ENCODE measurements at places on chromosomes 1 and 21.

DNA sequence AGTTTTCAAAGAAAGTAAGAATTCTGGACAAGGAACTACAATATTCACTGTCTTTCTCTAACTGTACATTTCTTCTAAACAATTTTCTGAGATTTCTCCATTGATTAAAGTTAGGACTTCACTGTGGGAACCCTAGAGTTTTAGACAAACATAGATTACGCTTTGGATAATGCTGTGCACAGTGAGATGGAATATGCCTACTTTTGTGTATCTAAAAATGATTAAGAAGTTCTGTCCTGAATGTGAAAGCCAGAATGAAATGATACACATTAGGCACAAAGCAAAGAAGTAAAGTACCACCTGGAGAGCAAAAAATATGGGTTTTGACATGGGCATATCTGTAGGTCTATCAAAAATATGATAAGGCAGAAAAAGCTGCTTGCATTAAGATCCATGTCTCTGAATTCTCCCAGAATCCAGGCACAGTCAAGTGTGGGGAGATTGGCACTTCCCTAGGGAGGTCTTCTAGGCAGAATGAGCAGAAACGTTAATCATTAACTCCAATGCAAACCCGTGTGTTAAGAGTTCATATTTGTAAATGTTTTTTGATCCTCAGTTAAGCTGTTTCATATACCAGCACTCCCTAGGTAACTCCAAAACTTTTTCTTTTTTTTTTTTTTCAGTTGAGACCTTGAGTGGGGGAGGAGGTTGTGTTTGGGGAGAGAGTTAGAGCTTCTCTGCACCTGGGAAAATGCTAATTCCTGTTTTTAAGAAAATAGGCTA, 467.1 kb downstream of the LMO4 start:
- DNase-seq = no peak

DNA sequence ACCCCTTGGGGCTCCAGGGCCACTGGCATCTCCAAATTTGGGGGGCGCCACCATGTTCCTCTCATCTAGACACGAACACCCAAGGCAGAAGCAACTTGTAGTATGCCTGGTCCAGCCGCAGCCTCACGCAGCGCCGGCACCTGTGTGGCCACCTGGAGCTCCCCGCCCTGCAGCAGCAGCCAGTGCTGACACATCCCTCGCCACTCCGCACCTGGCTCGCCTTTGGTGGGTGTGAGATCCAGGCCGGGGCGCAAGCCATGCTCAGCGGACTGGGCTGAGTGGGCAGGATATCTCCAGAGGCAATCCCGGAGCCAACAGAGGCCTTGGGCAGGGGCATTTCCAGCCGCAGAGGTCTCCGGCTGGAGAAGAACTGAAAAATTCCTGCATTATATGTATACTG, 1563.7 kb downstream of the NCAM2 start:
- no peak for DNase-seq

DNA sequence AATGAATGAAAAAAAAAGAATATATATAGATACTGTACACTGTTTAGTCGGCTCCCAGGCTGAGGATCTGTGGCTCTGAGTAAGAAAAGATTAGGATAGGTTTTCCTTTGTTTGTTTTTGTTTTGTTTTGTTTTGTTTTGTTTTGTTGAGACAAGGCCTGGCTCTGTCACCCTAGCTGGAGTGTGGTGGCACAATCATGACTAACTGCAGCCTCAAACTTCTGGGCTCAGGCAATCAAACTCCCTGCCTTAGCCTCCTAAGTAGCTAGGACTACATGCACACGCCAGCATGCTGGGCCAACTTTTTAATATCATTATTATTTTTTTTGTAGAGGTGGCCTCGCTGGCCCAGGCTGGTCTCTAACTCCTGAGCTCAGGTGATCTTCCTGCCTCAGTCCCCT, 87.9 kb upstream of the PTBP2 start:
- no peak for DNase-seq

GRCh38 chr1:8373581-8374241, 55.8 kb downstream of the SLC45A1 start:
- no peak for DNase-seq

GRCh38 chr1:198641501-198641900, 2.7 kb downstream of the PTPRC start:
- no peak for DNase-seq

- no peak for DNase-seq
Observed at GRCh38 chr1:18414321-18414720, 66.4 kb upstream of the KLHDC7A start.

- no peak for DNase-seq
Observed at GRCh38 chr21:45862543-45863207, 118.9 kb upstream of the COL6A1 start.

DNA sequence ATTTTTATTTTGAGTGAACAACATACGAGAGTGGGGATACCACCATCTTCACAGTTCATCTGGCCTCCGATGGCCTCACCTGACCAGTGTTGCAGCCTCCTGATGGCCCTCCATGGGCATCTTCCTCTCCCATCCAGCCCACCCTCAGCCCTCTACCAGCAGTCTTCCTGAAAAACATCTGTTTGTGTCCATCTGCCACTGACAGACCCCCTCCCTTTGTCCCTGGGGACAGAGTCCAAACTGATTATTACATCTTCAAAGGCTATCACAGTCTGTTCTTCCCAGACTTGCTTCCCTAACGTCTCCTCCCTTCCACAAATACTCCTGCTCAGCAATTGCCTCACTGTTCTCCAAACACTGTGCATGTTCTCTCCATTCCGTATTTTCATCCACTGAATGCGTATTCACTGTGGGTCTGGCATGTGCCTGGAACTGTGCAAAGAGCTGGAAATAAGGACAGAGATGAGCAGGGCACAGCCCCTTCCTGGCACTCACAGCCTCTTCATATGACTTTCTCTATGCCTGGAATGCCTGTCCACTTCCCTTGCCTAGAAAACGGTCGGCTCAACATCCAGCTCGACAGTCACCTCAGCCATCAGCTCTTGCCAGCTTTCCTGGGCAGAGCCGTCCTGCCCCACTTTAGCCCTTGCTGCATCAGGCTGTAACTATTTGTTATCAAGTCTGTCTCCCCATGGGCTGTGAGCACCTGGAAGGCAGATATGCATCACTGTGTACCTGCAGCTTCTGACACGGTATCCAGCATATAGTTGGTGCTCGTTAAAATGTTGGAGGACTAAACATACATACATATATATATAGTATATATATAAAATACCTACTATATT, 8.3 kb upstream of the ATF3 start:
- DNase-seq = no peak

DNA sequence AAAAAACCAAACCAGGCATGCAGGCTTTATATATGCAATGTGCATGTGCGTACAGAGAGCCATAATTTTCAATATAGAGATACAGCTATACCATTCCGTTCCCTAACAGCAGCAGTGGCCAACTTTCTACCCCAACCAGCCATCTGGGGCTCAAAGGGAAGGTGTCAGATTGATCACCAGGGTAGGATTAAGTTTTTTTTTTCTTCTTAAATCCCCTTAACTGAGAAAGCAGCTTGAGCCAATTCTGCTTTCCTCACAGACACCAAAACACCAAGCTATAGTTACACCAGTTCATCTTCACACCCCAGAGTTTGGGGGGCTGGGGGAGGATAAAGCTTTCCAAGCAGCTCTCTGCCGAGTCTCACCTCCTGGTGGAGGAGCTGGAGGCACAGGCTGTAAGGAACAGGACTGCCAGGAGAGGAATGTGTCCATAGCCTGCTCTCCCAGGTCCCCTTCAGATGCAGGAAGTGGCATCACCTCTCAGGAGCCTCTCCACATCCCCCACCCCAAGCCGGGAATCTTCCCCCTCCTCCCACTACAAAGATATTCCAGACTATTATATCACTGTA, 87.9 kb downstream of the SSBP3 start:
- no peak for DNase-seq

DNA sequence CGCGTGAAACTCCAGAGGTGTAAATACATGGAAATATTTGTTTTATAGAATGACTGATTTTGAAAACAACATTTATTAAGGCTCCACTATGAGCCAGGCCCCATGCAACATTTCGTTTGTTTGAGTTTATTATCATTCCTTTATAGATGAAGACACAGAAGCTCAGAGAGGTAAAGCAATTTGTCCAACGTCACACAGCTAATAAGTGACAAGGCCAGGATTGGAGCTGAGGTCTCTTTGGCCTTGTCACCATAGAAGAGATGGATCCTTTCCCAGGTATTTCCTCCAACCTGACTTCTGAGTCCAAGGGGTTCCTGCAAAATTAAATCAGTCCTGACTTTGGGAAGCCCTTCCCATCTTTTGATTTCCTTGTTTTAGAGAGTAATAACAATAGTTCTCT, 98.0 kb downstream of the SYF2 start:
- DNase-seq = no peak

DNA sequence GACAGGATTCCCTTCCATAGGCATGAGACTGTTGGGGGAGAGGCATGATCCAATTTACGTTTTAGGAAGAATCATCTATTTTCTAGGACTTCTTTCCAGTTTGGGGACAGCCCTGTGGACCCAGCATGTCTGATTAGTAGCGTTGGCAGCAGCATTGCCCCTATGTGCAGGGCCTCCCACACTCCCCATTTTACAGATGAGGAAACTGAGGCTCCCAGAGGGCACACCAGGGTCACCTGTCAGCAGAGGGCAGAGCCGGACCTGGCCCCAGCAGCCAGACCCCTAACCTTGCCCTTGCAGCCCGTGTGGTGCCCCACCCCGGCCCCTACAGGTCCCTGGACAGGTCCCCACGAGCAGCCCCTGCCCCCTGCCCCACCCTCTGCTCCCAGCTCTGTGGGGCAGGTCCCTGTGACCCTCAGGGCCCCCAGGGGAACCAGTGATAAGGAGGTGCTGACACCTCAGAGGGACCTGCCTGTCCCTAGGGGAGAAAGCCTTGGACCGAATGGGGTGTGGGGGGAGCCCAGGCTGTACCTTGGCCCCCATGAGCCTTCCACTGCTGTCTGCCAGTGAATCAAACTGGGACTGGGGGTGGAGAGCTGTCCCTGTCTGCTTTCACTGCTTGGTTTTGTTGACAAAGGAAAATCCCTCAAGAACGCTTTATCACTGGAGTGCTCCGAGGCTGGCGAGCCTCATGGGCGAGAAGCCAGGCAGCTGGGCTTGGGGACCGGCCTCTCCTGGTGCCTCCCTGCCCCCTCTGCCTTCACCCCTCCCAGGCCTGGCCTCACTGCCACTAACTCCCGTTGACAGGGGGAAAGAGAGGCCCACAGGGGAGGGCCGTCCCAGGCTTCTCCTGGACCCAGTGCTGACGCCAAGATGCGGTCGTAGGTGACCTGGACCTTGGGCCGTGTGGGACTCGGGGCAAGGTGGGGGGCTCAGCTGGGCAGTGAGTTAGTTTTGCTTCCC, 39.4 kb upstream of the CCDC27 start:
- DNase-seq = no peak

- DNase-seq = no peak
Observed at GRCh38 chr1:64312431-64312830, 109.0 kb downstream of the UBE2U start.

- no peak for DNase-seq
Observed at GRCh38 chr1:215830226-215830810, 263.2 kb downstream of the KCTD3 start.

DNA sequence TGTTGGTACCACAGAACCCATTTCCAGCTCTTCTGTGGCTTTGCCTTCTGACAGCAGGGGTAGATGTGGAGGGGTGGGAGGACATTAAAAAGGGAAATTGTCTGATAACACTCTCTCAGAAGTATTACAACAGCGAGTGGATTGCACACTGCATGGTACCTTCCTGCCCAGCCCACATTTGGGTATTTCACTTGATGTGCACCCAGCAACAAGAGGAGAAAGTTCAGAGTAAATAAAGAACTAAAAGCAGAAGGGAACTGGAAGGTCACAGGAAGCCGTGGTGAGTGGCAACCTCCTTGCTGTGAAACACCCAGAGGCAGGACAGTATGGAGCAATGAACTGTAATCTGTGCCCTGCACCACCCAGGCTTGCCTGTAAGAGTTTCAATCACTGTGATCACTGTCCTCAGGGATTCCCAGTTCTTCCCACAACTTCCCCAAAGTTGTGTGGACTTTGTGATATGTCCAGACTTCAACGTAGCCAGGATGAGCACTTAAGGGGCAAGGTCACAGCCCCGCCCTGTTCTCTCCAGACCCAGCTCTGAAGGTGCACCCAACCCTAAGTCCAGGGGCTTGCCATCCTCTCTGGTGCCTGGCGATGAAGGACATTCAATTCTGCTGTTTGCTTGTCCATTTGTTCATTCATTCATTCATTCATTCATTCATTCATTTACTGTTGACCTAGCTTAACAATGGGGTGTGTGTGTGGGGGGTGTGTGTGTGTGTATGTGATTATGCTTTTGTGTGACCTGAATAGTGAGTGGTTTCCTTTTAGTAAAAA, 18.7 kb upstream of the F5 start:
- DNase-seq = no peak

DNA sequence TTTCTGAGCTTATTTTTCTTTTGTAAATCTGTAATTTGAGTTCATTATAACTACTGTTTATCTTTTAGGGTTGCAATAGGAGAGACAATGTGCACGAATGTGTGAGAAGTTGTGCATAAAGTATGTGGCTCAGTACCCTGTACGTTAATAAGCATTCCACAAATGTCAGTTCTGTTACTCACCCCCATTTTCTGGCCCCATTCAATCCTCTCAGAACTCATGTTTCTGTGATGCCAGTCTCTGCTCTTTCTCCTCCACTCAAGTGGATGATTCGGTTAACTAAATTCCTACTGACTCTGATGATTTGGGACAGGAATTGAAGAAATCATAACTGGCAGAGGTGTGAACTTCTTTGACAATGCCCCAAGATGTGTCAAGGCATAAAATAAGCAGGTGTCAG, 10.2 kb upstream of the DMRTB1 start:
- DNase-seq = peak; percentile 55

DNA sequence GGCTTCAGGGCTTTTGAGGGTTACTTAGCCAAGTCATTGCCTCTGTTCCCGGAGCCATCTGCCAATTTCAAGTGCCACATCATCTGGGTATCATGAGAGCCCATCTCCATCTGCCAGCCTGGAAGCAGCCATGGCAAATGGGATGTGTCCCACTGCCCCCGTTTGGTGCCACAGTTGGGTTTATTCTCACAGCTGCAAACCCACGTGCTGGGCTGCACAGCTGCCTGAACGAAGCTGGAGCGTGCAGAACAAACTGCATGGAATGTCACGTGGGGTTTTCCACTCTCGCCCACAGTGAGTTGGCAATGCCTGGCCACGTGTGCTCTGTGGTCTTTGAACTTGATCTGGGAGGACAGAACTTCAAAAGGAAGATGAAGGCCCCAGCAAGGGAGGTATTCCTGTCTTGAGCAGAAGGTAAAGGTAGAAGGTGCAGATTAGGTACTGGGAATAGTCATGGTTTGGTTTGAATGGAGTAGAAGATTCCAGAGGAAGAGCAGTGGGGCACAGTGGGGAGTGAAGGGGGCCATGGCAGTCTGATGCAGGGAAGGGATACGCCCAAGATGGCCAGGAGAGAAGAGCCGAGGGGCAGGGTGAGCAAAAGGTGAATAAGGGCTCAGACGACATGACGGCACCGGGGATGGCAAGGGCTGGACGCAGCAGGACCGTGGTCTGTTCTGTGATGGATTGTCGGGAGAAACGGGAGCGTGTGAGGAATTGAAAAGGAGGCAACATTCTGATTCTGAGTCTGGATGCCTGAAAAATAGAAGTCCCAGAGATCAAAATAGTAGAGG, 222.0 kb downstream of the KAZN start:
- DNase-seq = no peak

Data from NCI-H460 (cell line).